D721Med (cell line): ENCODE measurements at places on chromosomes 4 and X.

- DNase-seq, result no peak
These were observed 49.3 kb upstream of the CLCN4 start for GRCh38 chrX:10107483-10107882.

DNA sequence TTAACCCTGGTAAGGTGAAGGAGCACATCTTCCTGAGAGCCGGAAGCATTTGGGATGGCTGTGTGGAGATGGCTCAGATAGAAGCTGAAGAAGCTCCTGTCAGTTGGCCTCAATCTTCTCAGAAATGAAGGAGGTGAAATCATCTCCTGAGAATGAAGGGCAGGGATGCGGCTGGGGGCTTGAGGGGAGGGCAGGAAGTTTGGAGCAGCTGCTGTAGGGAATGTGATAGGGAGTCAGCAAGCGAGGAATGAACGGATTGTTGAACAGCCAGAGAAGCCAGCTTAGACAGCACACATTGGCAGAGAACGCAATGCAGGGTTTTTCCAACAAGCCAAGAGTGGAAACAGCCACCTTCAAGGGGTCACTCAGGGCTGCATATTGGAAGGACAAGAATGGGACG is 10.0 kb downstream of the KCNE5 start:
- no peak for DNase-seq

GRCh38 chr4:13493793-13494192 is 9.7 kb upstream of the RAB28 start:
- DNase-seq, result no peak

DNA sequence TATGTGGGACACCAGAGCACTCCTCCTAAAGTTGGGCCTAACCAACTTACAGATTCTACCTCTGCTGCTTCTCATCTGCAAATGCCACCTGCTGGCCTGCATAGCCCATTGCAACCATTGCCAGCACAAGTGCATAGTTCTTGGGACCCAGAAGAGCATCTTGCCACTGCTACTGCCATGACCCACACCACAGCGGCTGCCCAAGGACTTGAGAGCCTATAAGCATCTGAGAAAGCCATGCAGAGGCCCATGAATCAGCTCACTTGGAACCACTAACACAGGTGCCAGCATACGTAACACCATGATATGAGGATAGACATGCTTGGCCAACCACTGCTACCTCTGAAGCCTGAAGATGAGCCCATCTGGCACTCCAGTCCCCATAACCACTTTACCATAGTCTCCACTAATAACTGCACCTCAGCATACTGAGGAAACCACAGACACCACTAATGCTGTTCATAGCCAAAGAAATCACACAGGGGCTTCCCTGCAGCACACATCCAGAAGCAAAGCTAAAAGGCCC is 258.1 kb upstream of the AGTR2 start:
- DNase-seq, result no peak

DNA sequence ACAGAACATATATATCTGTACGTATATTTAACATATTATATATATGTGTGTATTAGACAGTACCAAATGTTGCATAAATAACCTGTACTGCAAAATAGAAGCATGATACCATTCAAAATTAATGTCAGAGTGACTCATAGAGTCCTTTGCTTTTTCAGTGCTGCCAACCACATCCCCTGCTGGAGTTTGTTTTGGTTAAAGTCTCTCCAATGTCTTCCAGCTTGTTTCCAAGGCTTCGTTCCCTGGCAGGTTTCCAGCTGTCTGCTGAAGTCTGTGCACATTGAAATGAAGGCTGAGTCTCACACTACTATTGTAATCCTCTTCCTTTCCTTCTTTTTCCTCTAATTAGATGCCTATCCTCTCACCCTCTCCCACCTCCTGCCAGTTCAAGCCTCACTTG is 14.9 kb downstream of the NRK start:
- DNase-seq, result no peak

DNA sequence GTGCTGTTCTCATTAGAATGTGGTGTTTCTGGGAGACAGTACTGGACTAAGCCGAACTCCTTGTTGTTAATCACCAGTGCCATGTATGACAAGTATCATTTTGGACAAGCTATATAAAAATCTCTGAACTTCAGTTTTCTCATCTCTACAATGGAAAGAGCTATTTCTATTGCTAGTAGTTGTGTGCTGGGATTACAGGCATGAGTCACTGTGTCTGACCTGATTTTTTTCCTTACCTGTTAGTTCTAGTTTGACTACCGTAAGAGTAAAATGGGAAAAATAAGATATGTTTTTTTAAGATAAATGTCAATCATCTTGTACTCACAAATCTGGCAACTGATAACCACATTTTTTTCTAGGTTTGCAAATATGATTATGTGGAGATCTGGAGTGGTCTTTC is 192.3 kb downstream of the TLL1 start:
- DNase-seq, result no peak

DNA sequence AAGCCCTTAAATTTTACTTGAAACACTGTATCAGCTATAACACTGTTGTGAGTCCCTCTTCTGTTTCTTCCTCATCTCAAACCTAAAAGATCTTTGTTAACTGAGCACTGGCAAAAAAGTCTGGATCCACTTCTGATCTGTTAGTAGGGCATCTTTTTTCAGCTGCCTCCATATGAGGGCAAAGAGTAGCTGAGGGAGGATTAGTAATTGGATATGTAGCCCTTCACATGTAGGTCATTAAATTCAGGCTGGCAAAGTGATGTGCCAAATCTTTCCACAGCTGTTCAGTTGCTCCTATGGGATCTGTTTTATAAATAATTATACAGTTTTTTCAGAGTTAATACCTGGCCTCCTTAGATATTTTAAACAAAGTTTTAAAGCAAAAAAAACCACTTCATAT is 1.1 kb upstream of the TRMT10A start:
- no peak for DNase-seq

- no peak for DNase-seq
These were observed 21.8 kb downstream of the NKX3-2 start for GRCh38 chr4:13522282-13523104.

- no peak for DNase-seq
These were observed 55.7 kb downstream of the BTC start for GRCh38 chr4:74738464-74739143.
